ENCODE measurements at places on chromosomes 5 and 9.

- no peak for DNase-seq
These were observed 40.2 kb downstream of the NAIF1 start for GRCh38 chr9:128026773-128027541.

DNA sequence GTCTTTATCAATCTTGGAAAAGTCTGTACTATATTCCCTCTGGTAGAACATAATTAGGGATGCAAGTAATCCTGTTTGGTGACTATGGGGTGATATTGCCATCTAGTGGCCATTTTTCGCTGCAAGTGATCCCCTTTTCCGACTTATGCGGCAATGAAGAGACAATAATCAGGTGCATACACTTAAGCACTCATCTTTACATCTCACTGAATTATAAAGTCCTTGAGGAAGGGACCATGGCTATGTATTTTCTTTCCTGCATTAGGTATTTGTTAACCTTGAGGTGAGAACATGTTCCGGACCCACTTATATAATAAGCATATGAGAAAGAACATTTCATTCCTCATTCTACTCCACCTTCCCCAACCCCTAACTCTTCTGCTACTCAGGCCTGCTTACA, 19.6 kb upstream of the LIX1 start:
- DNase-seq = no peak

- no peak for DNase-seq
These were observed 255.2 kb downstream of the DEPDC1B start for GRCh38 chr5:60444661-60445360.

DNA sequence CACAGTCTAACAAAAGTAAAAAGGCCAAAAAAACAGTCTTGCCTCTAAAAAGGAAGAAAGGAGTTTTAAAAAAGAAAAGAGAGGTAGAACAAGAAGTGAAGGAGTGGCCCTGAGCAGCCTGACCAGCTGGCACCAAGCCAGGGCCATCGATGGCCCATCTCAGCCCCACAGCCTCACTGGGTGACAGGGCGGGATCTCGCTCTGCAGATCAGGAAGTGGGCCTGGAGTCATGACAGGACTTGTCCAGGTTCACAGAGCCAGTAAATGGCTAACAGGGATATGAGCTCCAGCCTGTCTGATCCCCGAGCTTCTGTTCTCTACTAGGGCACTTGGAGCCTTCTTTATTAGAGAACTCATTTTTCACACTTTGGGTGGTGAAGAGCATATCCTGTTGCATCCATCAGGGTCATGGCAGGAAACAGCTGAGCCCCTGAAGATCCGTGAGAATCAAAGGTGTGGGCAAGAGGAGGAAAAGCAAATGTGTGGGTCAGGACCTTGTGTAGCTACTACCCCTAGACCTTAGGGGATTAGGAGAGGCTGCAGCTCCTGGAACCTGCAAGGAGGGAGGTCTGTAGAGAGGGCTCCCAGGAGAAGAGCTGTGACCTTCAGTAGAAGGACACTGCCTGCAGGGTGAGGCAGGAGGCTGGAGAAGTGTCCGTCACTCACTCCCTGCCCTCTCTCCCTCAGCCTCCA, 299.0 kb upstream of the MSX2 start:
- no peak for DNase-seq

DNA sequence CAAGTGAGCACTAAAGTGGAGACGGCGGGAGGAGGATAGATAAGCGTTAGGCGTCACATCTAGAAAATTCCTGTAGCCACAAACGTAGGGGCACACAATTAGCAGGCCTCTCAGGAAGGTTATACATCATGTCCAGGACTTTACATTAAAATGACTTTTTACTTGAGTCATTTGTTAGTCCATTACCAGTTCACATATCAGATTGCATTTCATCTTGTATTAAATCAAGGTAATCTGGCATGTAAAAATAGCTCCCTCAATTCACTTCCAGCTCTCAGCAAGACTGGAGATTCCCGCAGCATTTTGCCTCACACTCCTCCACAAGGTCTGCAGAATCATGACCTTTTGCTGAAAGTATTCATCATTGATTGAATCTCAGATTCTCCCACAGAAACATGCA, 118.8 kb downstream of the PRDM6 start:
- DNase-seq = no peak

DNA sequence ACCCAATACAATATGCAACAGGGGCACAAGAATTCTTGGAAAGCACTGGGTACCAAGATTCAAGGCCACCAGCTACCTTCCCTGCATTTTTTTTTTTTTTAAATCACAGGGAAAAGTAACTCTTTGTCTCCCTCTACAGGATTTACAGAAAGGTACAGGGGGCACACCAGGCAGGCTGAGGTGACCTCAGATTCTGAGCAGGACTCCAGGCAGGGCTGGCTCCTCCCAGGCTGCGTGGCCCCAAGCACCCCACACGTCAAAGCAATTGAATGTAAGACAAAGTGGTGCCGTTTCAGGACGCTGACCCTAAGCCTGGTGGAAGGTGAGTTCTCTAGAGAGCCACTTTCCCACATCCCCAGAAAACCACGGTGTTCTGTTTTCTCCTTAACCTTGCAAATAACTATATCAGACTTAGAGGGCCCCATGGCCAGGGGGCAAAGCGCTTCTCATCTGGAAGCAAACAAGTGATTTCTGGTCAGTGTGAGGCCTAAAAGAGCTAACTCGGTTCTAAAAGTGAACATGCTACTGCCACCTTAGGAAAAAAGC, 222.6 kb downstream of the ROR2 start:
- peak; percentile 38 for DNase-seq

GRCh38 chr5:139633295-139634027, 14.7 kb upstream of the CXXC5 start:
- peak; percentile 48 for DNase-seq

GRCh38 chr9:87471746-87472145, 25.9 kb upstream of the DAPK1 start:
- no peak for DNase-seq

DNA sequence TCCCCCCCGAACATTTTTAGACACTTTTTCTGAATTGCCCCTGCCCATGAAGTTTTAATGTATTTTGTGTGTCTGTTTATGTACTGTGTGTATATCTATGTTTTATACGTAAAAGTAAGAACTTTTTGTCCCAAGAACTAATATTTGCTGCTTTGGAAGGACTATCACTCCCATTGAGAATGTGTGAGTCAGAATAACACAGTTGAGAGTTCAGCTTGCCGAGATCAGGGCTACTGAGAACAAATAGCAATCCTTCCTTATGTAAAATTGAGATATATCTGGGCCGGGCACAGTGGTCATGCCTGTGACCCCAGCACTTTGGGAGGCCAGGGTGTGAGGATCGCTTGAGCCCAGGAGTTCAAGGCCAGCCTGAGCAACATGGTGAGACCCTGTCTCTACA, 11.3 kb downstream of the GTF3C4 start:
- DNase-seq = no peak

- no peak for DNase-seq
These were observed 11.1 kb downstream of the SPRY4 start for GRCh38 chr5:142313682-142314081.

GRCh38 chr5:15796557-15796956, 296.6 kb downstream of the FBXL7 start:
- no peak for DNase-seq

- DNase-seq = no peak
These were observed 159.7 kb downstream of the SNCAIP start for GRCh38 chr5:122471752-122472061.

DNA sequence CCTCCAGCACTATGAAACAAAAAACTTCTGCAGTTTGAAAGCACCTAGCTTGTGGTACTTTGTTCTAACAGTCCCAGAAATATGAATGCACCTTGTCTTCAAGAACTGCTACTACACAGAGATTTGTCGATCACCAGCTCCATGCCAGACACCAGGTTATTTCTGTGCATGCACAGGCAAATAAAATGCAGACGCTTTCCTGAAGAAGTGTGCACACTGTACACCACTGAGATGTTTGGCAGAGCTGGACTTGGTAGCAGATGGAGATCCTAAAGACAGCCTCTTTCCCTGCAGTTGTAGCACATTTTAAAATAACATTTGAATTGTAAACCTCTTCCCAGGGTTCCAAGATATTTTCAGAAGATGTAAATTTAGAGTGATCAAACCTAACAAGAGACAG, 730.0 kb downstream of the MTRR start:
- no peak for DNase-seq

- DNase-seq = no peak
These were observed 74.3 kb downstream of the ZNF618 start for GRCh38 chr9:113950195-113951031.

DNA sequence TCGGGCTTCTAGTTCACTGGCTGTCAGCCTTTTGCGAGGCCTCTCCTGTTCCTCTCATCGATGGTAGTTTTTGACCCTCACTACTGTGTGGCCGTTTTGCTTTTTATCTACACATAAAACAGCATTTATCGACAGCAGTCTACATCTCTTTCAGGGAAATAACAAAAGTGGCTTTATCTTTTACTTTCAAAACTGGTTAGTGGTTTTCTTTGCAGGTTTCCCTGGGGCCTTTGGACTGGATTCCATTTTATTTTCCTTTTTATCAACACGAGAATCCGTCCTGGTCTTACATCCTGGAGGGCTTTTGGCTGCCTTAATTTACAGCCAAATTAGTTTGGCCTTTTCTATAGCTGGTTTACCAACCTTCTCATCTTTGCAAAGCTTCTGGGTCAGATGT, 793 bp upstream of the PKD2L2 start:
- no peak for DNase-seq

DNA sequence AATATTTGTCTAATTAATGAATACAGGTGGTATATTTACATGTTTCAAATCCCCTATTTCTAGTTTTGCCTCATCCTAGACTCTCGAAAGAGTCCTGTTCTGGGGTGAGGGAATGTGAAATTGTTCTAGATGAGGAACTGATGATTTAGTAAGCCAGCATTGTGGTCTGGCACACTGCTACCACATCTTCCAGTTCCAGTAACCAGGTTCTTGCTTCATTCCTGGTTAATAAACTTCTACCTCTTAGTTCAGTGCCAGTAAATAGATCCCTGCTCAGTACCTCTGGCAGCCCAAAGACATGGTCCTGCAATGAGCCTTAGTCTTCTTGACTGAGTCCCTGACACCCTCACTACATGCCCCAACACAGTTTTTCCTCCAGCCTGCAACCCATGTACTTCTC, 207.7 kb downstream of the SREK1 start:
- DNase-seq = no peak

DNA sequence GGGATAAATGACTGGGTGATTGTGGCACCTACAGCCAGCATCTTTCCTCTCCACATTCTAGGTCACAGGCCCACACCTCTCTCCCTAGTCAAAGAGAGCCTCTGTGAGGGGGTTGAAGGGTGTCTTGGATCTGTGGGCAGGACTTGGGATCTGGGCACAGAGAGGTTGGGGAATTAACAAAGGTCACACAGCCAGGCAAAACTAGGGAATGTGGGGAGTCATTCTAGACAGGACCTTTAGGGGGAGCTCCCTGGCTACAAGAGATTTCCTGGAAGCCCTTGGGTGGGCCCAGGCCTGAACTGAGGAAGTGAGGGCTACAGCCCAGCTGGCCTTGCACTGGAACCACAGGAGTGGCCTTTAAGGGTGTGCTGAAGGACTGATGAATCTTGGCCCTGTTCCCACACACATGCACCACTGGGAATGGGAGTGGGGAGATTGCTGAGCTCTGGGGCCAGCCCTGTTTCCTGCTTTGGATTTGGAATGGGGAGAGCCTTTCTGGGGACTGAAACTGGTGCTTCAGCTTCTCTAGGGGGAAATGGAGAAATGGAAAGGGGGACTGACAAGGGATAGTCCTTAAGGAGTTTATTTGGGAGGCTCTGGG, 12.4 kb upstream of the CXXC5 start:
- DNase-seq = no peak

- no peak for DNase-seq
These were observed 204.4 kb upstream of the IER5L start for GRCh38 chr9:129382281-129383018.

DNA sequence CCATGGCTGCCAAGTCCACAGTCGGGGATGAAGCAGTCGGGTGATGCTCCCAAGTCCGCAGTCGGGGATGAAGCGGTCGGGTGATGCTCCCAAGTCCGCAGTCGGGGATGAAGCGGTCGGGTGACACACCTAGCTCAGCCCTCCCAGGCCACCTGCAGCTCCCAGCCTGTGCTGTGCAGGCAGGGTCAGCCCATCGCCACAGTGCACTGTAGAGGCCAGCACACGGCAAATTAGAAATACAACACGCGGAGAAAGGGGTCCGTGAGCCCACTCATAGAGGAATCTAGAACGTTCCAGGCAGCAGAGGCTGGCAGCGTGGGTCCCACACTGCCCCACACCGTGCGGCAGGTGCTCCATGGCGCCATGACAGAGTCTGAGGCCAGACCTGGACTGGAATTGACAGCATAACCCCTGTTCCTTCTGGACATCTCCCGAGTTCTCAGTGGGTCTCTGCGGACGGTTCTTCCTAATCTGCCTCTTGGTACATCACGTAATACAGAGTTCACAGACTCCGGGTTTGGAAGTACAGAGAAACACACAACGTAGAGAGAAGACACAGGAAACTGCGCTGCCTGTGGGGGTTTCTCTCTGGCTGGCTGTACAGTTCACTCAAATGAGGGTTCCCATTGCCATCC, 7.7 kb upstream of the EXOC3 start:
- no peak for DNase-seq

DNA sequence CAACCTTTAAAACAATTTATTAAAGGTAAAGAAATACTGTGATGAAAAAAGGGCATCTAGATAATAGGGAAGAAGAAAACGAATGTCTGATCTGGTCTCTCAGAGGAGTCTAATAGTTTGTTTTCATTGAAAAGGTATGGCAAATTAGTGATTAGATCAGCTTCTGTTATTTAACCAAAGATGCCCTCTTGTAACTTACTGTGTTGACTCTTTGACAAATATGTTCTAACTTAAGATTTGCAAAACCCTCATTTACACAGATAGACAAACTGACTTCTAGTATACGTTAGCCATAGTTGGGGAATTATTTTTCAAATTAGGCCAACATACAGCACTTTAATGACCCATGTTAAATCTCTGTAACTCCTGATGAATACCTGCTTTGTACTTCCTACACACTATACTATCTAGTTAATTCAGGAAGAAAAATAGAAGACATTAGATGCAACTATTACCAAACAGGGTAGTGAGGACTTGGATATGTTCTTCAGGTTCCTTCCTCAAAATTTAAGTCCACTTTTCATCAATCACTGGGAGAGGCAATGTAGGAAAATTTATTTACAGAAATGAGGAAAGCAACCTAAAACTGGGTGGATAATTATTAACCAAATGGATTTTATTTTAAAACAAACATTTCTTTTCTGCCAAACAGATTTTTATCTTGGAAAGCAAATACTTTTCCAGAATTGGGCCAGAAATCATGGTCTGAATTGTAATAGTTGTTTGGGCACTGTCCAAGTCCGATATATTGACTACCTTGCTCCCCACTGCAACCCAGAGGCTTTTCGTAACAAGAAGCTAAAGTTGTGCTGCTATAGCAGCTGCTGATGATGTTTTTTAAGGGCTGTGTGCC, 66.4 kb upstream of the PPP2R2B start:
- no peak for DNase-seq

GRCh38 chr9:34578241-34579103, 11.1 kb downstream of the CNTFR start:
- DNase-seq = no peak

DNA sequence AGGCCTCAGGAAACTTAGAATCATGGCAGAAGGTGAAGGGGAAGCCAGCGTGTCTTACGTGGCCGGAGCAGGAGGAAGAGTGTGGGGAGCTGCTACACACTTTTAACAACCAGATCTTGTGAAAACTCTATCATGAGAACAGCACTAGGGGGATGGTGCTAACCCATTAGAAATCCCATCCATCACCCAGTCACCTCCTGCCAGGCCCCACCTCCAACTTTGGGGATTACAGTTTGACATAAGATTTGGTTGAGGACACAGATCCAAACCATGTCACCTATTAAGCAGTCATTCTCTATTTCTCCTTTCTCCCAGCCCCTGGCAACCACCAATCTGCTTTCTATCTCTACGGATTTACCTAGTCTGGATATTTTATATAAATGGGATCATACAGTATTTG, 26.9 kb downstream of the PBX3 start:
- DNase-seq = no peak
